ENCODE measurements at places on chromosomes 7 and 10. TPM values are rescaled to one million over a fixed set of nuclear protein-coding genes. Genes with fewer than 3 reads are reported as not detected.

Gene NPFFR1
- total RNA-seq, result not detected

Gene CDHR1
- 0.29 TPM for total RNA-seq

Gene SNCG
- total RNA-seq, result 0.58 TPM

Gene FEZF1
- total RNA-seq, result not detected

Gene VAX1
- not detected for total RNA-seq

Gene DNAJC12
- total RNA-seq, result not detected

Gene CYCS
- total RNA-seq, result 58.0 TPM

Gene FOXI2
- not detected for total RNA-seq
